ENCODE measurements at places on chromosomes 16 and 17.

DNA sequence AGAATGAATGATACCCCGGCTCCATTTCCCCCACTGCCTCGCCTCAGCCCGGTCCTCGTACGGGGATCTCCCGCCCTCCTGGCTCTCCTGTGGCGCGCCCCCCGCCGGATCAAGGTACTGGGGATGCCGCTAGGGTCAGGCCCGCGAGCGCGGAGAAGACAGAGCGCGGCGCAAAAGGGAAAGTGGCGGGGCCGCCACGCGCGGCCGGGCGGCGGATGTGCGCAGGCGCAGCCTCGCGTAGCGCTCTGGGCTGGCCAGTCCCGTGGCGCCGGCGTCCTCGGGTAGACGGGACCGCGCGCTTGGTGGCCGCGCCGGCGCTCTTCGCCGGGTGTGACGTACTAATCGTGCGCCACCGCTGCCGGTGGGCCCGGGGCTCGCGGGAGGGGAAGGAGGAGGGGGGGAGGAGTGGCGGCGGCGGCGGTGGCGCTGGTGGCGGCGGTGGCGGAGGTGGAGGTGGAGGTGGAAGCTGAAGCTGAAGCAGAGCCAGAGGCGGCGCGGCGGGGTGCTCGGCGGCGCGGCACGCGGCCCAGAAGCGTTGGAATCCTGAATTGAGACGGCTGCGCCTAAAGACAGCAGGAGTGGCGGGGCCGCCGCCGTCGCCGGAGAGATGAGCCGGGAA, at the start of gene SENP3:
Gene SENP3, plus strand, starts transcription at position 331 of the 619 bp plus-strand sequence. CDS start 1,158 bp downstream, outside the sequence.
- peak; percentile 79 for DNase-seq

- DNase-seq = no peak
These were observed 290.3 kb downstream of the SOX9 start for GRCh38 chr17:72411124-72411563.

DNA sequence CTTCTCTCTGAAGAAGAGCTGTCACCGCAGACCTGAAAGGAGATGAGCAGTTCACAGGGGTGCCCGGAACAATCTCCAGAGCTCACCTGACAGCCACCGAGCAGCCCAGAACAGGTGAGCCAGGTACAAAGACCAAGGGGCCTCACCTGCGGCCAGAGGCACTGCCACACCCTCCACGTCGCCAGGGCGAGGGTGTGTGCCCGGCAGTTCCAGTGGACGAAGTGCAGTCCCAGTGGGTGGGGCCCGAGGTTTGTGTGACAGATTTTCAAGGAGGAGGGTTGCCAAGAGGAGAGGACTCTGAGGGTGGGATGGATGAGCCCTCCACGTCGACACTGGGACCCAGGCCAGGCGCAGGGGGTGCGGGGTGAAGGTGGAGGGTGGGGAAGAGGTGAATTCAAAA, 61.7 kb downstream of the SMPD3 start:
- no peak for DNase-seq

DNA sequence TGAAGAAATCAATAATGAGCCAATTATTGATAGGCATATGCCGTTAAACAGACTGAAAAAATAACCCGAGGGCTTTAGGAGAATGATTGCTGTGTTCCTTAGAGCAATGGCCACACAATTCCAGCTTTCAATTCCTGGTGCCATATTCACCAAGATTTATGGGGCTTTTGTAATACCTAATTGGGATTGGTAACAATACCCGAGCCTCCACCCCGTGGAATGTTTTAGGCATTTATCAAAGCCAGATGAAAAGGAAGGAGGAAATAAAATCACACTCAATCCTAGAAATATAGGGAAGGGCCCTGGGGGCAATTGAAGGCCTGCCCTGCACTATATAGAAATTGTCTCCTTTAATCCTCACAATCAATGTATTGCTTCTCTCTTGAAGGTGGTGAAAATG, 42.1 kb upstream of the MLYCD start:
- no peak for DNase-seq

- DNase-seq = no peak
These were observed 185.1 kb downstream of the KIF2B start for GRCh38 chr17:54007855-54008254.

DNA sequence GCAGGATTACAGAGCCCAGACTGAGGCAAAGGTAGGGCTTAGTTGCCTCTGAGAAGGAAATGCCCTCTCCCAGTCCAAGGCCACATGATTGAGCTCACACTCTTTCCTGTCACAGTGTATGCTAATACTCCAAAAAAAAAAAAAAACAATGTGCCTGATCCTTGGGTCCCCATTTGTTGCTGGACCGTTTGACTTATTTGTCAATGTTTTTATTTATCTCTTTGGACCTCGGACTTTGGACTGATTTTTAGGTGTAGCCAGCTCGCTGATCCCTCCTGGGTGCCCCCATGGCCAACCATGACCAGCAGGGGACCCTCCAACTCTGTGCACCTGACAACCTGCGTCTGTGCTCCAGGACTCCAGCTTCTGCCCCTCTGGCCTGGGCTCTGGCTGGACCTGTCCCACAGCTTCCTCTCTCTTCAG, 622 bp upstream of the CCL16 start:
- no peak for DNase-seq

DNA sequence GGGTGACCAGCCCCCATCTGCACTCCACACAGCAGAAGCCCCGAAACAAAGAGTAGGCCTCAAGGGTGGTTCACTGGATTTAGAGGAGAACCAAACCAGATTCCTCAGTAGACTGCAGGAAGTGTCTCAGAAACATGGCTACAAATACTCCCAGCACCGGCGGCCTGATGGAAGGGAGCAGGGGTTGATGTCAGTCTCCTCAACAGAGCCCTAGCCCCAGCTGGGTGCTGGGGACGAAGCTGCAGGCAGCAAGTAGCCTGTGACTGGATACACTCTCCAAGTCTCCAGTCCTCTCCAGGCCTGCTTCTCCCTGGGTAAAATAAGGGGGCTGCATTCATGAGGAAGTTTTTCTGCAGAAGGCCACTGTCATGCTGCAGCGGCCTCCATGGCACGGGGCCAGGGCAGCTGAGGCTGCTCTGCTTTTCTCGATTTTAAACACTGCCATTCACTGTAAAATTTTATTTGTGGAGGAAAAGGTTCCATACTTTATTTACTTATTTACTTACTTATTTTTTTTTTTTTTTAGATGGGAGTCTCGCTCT, 36.7 kb upstream of the SREBF1 start:
- no peak for DNase-seq

DNA sequence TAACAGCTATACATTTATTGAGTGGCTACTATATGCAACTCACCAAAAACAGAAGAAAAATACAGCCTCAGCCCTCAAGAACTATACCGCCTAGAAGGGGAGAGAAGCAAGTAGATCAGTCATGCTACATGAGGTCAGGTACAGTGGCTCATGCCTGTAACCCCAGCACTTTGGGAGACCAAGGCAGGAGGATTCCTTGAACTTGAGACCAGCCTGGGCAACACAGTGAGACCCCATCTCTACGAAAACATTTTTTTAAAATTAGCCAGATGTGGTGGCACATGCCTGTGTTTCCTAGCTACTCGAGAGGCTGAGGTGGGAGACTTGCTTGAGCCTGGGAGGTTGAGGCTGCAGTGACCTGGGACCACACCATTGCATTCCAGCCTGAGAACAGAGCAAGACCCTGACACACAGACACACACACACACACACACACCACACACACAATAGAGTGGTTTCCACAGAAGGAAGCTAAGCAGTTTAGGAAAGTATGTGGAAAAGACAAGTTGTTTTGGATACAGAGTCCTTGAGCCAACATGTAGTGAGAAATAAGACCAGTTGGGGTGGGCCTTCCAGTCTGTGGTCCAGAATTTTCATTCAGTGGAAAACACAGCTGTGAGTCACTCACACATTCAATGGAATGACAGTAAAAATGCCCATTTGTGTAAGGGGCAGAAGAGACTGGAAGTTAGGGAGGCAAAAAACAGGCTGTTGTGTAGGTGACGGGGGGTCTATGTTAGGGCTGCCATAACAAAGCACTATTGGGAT, 10.7 kb upstream of the SNTB2 start:
- no peak for DNase-seq

Measured in stimulated activated CD8-positive, alpha-beta memory T cell treated with anti-CD3 and anti-CD28 coated beads, Interleukin-12 subunit alpha, Interleukin-12 subunit beta, amount 100 ng/mL, for 1 hour (primary cell).